Activated T-cell treated with anti-CD3 and anti-CD28 coated beads, Interleukin-2, amount 50 U/mL, for 1 hour (primary cell): ENCODE measurements at places on chromosomes 3 and 15.

DNA sequence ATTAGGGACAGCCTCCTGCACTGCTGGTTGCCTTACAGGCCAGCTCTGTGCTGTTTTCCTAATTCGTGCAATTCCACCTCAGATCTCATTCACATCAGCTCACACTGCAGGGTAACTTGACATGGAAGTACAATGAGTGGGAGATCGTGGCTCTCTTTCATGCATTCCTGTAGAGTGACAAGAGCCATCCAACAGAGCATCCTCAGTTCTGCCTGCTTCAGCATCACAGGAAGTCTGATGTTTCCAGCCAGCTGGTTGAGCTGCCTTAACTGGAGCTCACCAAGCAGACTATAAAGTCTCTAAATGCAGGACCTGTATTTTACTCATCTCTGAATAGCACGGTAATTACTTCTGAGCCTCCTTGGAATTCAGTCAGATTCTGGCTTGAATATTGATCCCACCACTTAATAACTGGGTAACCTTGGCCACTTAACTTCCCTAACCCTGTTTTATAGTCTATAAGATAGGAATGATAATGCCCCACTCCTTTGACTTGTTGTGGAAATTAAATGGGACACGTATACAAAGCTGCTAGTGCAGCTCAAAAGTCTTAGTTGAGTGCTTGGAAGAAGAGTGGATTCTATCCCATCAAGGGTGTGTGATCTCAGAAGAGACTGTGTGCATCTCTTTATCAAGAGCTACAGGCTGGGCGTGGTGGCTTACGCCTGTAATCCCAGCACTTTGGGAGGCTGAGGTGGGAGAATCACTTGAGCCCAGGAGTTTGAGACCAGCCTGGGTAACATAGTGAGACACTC, 1.4 kb upstream of the DIS3L start:
- no peak for DNase-seq

DNA sequence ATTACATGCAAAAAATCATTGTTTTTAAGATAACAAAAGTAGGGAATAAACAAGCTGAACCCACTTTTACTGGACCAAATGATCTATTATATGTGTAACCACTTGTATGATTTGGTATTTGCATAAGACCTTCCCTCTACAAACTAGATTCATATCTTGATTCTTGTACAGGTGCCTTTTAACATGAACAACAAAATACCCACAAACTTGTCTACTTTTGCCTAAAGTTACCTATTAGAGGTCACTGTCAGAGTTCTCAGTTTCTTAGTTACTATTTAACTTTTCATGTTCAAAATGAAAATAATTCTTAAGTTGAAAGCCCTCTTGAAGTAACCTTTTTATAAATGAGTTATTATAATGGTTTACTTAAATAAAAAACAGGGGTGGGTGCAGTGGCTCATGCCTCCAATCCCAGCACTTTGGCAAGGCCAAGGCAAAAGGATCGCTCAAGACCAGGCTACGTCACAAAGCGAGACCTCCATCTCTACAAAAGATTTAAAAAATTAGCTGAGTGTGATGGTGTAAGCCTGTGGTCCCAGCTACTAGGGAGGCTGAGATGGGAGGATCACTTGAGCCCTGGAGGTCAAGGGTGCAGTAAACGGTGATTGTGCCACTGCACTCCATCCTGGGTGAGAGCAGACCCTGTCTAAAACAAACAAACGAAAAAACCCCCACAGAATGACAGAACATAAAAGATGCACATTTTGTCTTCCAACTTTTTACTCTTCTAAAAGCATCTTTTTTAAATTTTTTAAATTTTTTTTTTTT, 16.0 kb downstream of the ACTR8 start:
- DNase-seq = no peak

DNA sequence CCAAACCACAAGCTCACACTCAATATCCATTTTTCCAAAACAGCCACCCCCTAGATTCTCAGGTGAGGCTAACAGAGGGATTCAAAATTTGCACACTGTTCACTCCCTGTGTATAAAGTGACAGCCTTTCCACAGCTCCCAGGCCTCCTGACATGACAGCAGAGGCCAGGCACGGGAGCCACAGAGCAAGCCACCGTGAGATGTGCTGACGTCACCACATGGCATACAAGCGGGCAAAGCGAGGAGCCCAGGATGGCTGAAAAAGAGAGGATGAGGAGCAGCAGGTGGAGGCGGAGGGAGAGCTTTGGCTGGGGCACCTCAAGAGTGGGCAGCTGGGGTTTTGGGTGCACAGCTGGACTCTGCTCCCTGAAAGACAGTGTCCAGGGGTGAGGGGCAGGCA, 27.1 kb downstream of the EHD4 start:
- no peak for DNase-seq

DNA sequence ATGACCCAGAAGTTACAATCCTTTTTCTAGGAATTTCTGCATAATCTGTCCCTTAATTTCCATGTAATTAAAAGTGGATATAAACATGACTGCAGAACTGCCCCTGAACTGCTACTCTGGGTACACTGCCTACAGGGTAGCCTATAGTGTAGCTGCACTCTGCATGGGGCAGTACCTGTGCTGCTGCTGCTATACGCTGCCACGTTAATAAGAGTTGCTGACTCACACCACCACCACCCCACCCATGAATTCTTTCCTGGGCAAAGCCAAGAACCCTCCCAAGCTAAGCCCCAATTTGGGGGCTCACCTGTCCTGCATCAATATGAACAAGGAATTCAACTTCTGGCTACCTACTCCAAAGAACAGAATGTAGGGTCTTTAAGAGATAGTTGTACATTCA, 13.9 kb downstream of the HDGFL3 start:
- no peak for DNase-seq

DNA sequence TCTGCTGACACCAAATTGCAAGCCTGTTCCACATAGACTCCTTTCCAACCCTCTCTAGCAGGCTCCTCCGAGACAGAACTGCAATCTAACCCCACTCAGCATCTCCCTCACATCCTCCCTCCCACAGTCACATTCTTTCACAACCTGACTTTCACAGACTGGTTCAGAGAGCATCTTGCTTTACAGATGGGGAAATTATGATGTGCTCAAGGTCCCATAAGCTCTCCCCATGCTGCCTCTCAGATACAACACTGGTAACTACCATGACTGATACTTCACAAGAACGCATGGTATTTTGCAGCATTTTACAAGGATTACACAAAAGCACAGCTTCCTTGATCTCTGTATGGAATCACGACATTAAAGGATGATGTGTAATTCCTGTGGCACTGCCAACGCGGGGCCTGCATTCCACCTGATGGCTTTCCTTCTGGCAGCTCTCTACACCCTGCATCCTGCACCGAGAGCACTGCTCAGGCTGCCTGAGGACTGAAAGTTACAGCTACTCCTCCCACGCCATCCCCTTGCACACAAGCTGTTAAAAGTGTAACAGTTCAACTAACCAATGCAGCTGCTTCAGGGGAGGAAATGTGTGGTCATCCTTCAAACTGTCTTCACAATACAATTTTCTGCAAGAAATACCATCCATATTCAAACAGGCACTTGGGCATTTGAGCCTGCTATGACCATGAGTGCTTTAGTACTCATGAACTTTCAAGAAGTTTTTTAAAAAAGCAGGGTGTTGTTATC, 27.6 kb downstream of the TBC1D2B start:
- DNase-seq = no peak

DNA sequence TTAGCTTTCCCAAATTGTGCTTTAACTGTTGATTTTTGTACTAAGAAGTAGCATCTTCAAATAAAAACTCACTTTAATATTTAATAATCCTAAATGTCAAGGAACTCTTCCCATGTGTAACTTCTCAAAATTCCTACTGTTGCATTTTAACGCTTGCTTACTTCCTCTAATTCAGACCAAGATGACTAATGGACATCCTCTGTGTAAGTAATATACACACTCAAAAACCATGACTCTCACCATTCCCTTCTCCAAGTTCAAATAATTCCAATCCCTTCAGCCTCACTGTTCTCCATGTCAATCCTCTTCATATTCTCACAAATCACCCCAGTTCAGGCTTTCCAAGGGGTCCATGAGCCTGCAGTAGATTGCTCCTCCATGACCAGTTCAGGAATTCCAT, 13.0 kb downstream of the MRPL46 start:
- no peak for DNase-seq

DNA sequence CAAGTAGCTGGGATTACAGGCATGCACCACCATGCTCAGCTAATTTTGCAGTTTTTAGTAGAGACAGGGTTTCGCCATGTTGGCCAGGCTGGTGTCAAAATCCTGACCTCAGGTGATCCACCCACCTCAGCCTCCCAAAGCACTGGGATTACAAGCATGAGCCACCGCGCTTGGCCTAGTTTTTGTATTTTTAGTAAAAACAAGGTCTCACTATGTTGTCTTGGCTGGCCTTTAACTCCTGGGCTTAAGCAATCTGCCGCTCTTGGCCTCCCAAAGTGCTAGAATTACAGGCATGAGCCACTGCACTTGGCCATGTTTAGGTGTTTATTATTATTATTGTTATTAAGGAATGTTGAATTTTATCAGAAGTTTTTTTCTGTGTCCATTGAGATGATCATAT, 14.7 kb downstream of the IL16 start:
- DNase-seq = no peak

DNA sequence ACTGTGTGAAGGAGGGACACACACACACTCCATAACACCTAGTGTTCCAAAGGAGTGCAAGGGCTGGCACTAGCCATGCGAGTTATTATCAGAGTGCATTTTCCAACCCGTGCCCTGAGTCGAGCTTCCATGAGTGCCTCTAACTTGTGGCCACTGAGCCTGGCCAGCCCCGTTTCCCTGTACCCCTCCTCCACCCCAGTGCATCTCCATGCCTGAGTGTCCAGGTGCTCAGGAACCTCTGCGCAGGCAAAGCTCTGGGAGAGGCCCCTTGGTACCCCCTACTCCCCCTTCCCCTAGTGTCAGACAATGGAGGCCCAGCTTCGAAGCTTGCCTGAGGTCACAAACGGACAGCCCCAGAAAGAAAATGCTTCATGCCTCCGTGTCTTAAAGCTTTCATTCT, 45.2 kb upstream of the HES1 start:
- DNase-seq = no peak

GRCh38 chr15:71295603-71296314, 180.5 kb downstream of the THSD4 start:
- no peak for DNase-seq

- DNase-seq = no peak
Observed at GRCh38 chr15:100096248-100096600, 245.6 kb downstream of the ADAMTS17 start.

- no peak for DNase-seq
Observed at GRCh38 chr3:27165321-27165721, 203.9 kb downstream of the NEK10 start.

DNA sequence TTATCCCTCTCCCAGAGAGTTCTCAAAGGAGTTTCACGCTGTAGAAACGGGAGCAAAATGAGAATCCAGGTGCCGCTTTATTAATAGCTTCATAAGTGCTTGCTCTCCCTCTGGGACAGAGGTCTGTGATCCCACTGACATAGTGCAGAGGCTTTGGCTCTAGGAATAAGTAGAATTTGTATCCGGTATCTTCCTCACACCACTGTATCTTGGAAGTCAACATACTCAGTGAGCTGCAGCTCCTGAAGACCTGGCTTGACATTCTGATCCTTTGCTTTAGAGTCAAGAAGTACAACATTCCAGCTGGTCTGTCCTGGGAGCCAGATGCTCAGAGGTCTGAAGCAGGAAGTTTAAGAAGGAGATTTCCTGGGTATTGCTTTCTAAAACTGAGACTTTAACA, 323.0 kb downstream of the LPP start:
- DNase-seq = no peak

- no peak for DNase-seq
Observed at GRCh38 chr15:80754014-80754413, 25.2 kb upstream of the CEMIP start.

DNA sequence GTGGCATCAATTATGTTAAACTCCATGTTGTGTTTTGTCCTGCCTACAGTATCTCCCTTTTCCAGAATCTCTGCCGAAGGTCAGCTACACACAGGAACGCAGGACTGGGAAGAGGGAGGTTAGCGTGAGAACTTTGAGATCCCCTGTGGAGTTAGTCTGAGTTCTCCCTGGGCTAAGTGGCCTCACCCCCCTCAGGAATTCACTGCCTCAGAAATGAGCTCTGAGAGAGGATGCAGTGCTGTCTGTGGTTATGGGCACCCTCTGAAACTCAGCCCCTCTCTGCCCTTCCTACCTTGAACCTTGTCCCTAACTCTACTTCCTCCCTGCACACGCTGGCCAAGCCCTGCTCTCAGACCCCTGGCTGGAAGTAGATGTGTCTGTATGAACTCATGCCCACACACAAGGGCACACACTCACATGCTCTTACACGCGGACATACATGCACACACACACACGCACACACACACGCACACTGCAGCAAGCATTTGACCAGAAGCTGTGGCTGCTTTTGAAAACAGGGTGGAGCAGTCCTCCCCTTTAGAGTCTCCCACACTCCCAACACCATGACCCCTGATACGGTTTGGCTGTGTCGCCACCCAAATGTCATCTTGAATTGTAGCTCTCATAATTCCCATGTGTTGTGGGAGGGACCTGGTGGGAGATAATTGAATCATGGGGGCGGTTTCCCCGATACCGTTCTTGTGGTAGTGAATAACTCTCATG, 5.3 kb upstream of the VIPR1 start:
- DNase-seq = no peak

DNA sequence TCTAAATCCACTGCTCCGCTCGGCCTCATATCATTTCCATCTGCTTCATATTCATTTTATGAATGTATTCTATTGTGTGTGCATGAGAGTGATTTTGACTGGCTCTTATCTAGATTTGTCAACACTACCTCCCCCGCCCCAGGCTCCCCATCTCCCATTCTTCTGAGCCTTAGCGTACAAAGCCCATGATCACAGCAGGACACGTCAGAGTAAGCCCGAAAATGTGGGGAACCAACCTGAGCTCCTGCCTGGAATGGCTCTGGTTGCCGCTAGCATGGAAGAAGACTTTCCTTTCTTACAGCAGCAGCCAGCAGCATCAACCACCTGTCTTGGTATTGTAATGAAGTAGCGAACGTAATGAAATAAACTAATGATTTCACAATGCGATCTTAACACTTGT, 61.4 kb downstream of the GABRB3 start:
- no peak for DNase-seq
